ENCODE measurements at places on chromosomes 3 and 15.

GRCh38 chr3:186273586-186273985, 88.4 kb downstream of the DGKG start:
- DNase-seq: no peak

DNA sequence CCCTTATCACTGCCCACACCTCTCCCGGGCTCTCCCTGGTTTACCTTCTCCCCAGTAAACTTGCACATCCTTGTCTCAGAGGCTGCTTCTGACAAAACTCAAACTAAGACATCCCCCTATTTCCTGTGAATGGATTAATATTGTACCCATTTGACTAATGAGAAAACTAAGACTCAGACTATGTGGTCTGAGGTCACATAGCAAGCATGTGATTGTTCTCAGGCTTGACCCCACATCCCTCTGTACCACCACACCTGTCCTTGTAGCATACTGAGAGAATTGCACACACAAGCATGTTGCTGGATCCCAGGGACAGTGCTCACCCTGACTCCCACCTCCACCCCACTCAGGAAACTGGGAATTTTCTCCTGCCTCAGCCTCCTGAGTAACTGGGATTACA, 90.7 kb upstream of the HES1 start:
- no peak for DNase-seq

DNA sequence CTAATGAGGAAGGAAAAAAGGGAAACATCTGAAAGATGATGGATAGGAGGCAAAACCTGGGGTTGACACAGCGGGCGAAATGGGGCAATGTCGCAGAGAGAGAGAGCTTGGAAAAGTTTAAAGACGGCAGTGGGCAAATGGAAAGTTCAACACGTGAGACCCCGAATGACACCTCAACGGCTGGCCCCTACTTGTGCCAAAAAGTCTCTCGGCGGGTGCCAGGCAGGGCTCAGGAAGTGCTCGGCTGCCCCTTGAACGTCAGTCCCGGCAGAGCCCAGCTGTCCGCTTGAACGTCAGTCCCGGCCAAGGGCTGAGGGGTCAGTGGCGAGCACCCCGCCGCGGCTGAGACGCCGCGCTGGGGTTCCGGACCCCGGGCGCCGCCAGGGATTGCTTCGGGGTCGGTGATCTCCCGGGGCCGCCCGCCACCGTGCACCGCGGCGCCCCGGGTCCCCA, 658 bp downstream of the EOGT start:
- peak; percentile 47 for DNase-seq

GRCh38 chr3:5332270-5332956, 144.9 kb downstream of the EDEM1 start:
- DNase-seq: no peak

GRCh38 chr15:44296625-44297524, 8.4 kb downstream of the GOLM2 start:
- DNase-seq: no peak

DNA sequence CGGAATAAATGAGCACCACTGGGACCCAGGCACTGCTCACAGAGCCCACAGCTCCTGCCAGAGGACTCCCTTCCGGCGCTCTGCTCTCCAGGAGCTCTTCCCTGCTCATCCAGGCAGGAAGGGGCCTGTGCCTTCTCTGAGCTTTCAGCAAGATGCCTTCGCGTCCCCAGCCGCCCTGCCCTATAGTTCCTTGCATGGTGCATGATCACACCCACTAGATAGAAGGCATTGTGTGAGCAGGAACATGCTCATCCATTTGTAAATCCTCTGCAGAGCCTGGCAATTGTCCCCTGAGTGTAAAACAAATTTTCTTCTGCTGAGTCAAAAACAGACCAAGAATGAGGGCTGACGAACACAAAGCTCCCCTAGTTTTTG, 181.6 kb downstream of the MEGF11 start:
- no peak for DNase-seq

GRCh38 chr15:62280625-62281024, 115.5 kb upstream of the C2CD4B start:
- DNase-seq: no peak

DNA sequence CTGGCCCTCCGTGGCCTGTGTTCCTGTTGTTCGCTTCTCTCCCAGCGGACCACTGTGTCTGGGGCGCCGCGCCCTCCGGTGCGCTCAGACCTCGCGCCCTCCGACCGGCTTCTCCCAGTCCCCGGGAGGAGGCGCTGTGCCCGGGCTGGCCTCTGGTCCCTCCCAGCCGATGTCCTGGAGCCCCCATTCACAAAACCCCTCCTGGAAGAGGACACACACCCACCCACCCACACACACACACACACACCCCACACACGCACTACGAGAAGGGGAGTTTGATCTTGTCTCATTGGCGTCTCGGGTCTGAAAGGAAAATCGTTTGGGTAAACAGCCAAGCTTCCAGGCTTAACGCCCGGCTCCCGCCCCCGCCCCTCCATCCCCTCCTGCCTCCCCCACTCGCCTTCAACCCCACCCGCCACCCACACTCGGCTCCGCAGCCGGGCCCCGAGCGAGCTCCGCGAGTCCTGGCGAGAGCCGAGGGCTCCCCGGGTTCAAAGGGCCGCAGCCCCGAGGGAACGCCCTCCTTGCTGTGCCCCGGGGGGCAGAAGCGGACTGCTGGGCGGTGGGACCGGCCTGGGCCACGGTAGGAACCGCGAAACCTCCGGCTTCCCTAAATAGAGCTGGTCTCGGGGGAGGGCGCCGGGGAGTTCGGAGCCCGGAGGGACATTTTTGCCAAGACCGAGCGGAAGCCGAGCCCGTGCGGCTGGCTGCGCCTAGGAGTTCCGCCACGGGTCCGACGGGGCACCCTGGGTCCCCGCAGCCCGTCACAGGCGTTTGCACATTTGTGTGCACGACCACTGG, 23.6 kb downstream of the NR2F2 start:
- peak; percentile 76 for DNase-seq

DNA sequence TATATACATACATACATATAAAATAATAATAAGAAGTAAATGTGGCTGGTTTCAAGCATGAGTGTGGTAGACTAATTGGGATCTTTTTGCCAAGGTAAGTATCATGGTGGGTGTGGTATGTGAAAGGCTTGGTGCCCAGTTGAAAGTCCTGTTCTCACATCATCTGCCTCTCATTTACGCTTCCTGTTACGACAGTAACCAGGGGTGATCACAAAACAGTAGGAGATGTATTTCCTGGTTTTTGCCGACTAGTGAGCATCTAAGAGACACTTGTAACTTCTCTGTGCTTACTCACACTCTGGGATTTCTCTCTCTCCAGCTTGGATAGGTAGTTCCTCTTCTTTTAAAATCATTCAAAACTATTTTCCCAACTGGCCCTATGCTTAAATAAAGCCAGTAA, 1028.3 kb upstream of the NR2F2 start:
- no peak for DNase-seq

GRCh38 chr3:176274161-176274560, 923.1 kb downstream of the TBL1XR1 start:
- DNase-seq: no peak

GRCh38 chr3:16200411-16200810, 25.9 kb downstream of the GALNT15 start:
- DNase-seq: no peak

DNA sequence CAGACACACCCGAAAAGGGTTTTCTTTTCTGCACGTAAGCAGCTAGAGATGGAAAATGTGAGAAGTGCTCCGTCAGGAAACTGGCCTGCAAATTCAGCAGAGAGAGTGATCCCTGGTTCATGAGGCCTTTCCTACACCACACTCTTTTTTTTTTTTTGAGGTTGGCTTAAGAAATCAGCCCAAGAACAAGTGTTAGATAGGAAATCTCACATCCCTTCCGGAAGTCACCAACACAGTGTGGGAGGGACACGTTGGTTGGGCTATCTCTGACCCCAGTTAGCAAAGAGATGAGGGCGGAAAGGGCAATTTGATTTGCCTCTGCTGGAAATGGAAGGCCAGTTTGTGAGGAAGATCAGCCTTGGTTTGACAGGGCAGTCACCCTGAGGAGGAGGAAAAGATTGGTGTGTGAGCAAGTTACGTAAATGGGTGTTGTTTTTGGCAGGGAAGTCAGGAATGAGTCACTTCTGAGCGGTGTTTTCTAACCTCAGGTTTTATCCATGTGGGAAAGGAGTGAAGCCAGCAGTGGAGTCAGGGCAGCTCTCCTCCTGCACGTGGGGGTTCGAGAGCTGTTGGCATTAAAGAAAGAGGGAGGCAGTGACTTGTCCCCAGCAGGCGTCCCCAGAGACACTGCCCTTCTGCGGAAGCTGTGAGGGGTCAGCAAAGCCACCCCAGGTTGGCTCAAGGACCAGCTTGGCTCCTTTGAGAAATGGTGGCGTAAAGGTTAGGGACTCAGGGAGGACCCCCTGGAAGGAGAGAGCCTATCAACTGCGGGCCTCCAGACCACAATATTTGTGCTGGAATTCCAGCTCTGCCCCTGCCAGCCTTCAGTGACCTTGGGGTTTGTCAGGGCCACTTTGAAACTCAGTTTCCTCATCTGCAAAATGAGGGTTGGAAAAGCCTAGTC, 237.6 kb upstream of the BHLHE40 start:
- DNase-seq: no peak

GRCh38 chr3:120850381-120851295, 57.4 kb upstream of the STXBP5L start:
- no peak for DNase-seq

GRCh38 chr3:52222319-52223221, 2.9 kb downstream of the TLR9 start:
- DNase-seq: no peak
